Retinal pigment epithelial cell (primary cell): ENCODE measurements at places on chromosomes 6 and 20.

DNA sequence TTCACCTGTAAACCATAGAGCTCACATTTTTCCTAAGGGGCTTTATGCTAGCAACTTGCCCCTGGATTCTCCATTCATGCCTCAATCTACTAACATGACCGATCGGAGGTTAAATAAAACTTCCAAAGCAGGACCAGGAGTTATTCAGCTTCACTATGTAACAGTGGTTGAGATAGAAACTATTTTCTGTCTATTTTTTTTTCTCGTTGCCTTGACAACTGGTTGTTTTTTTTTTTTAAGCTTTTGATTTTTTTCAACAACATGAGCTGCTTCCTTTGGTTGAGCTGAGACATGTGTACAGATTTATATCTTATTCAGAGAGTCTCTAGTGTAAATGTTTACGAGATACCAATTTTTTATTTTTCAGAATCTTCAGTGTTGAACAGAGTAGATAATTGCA, 85.7 kb downstream of the SHLD1 start:
- no peak for DNase-seq

DNA sequence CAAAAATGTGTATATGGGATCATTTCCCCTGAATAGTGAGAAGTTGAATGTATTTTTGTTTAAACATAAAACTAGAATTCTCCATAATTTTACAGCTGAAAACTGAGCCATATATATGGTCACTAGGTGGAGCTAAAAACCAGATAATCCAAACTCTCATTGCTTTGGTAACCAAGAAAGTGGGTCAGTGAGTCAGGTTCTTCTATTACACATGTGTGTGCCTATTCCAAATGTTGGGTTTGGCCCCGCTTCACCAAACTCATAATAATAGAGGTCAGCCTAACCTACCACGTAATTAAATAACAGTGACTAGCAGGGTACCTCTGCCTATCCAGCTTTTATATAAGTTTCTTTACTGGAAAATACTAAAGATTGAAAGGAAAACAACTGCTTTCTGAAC, 19.3 kb upstream of the RNGTT start:
- DNase-seq: peak; percentile 18

- no peak for DNase-seq
These were observed 22.1 kb downstream of the NUDT3 start for GRCh38 chr6:34370361-34370760.

DNA sequence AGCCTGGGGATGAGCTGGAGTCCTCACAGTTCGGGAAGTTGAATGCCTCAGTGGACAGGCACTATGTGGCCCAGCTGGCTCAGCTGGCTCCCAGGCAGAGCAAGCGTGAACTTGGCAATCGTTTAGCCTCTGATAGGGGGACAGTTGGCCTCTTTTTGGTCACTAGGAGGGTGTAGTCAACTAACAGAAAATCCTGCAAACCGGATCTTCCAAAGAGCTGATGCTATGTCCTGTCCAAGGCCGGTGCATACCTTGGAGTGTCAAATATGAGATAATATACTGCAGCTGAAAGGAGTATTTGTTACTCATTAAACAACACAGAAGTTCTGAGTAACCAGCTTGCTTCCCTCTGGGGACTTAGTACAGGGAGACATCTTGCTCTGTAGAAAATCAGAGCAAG, 126.2 kb upstream of the EXOC2 start:
- no peak for DNase-seq

DNA sequence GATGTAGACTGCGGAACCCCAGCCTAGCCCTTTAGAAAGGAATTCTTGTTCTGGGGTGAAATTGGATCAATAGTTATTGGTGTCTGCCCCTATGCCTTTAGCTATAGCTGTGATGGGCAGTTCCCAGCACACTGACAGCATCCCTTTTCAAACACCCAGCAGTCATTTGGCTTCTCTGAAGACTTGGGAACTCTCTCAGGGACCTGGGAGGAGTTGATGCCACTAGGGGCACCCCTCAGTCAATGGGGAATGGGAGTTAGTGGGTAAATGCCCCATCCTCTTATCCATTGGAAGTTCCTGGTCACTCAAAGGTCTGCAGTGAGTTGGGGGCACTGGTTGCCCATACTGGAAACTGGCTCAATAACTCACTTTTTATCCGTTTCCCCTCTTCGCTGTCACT, 31.6 kb upstream of the CSNK2A1 start:
- no peak for DNase-seq

GRCh38 chr6:113629256-113629655, 227.9 kb upstream of the MARCKS start:
- DNase-seq: no peak

DNA sequence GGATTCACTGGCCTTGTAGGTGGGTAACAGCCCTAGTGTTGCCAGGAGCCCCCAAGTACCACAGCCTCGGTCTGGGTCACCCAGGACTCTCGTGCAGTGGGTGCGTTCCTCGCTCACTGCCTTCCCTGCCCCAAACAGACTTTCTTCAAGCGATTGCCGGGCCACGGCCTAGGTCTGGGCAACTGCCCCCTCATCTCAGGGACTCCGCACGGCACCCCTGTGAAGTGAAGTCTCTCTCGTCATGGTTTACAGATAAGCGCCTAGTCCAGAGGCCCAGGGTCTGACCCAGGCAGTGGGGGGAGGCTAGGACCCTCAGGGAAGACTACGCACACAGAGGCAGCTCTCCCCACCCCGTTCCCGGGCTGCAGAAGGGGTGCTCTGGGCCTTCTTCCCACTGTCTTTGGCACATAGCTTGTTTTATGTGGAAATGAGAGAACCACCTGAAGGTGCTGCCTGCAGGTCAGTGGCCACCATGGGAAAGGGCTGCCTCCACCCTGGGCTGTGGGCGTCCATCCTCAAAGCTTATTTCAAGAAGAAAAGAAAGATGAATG, 220.8 kb downstream of the ERMARD start:
- no peak for DNase-seq

DNA sequence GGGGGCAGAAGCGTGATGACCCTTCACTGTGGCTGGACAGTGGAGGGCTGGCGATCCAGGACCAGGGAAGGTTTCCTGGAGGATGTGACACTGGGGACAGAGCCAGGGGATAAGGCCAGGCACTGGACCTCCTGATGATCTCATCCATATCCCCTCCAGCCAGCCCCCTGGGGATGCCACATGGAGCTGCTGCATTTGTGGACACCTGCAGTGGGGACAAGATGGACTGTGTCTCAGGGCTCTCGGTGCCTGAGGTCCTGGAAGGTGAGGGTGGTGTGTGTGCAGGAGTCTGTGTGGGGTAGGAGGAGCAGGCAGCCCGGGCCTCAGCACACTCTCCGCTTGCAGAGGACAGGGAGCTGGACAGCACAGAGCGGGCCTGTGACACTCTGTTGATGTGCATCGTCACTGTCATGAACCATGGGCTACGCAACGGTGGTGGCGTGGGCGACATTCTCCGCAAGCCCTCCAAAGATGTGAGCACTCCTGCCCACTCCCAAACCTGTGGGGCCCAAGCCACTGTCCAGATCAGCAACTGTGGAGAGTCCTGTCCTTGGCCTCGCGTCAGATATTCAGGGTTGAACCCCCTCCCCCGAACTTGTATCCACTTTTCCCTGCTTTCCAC, 19.9 kb downstream of the UQCC2 start:
- DNase-seq: no peak

GRCh38 chr6:19550380-19550779, 286.8 kb upstream of the ID4 start:
- no peak for DNase-seq
